ENCODE measurements at places on chromosomes 4 and X. TPM values are rescaled to one million over a fixed set of nuclear protein-coding genes. Genes with fewer than 3 reads are reported as not detected.

The STPG2 gene
- 15.6 TPM for total RNA-seq

The DCHS2 gene
- total RNA-seq: 3.7 TPM

The SPIN4 gene
- 10.6 TPM for total RNA-seq

The SERTM2 gene
- total RNA-seq: 0.16 TPM

The CT45A5 gene
- total RNA-seq: not detected

The MAML3 gene
- total RNA-seq: 4.4 TPM

The CTAG1A gene
- total RNA-seq: not detected

- DNase-seq: no peak
Observed at GRCh38 chr4:5772528-5773270, 61.7 kb downstream of the EVC start.

- peak; percentile 2 for DNase-seq
Observed at GRCh38 chrX:24117258-24117657, 32.3 kb upstream of the ZFX start.

GRCh38 chr4:86530183-86530582 lies 63.9 kb upstream of the PTPN13 start:
- DNase-seq: no peak

- no peak for DNase-seq
Observed at GRCh38 chr4:165079476-165079875, 25.8 kb downstream of the TRIM75 start.
